ENCODE measurements at places on chromosomes 3 and 15.

GRCh38 chr3:175606650-175607318, 747.6 kb downstream of the NAALADL2 start:
- no peak for DNase-seq

- no peak for DNase-seq
Measured at GRCh38 chr3:54357301-54357700, 234.9 kb downstream of the CACNA2D3 start.

- no peak for DNase-seq
Measured at GRCh38 chr3:124817079-124817478, 70.1 kb downstream of the ITGB5 start.

- no peak for DNase-seq
Measured at GRCh38 chr3:80677796-80678195, 910.0 kb upstream of the ROBO1 start.

GRCh38 chr3:133364704-133365103, 35.2 kb upstream of the BFSP2 start:
- no peak for DNase-seq

DNA sequence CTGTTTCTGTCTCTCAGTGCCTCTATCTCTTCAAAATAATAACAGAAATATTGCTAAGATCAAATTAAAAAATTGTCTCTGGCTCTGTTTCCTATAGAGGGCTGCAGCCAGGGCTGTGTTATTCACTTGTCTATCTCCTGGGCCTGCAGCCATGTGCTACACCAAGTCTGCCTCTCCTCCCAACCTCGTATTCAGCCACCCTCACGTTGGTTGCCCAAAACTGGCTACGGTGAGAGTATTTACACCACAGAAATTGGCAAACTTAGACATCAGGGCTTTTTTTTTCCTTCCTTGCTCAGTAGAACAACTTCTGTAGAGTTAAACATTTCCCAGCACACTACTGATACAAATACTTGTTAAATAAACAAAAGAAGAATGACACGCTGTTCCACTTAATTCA, 320.9 kb upstream of the ICE2 start:
- DNase-seq, result no peak

- DNase-seq, result no peak
Measured at GRCh38 chr15:37034835-37035748, 65.3 kb downstream of the MEIS2 start.

- no peak for DNase-seq
Measured at GRCh38 chr15:48086576-48086975, 34.2 kb upstream of the SLC24A5 start.

DNA sequence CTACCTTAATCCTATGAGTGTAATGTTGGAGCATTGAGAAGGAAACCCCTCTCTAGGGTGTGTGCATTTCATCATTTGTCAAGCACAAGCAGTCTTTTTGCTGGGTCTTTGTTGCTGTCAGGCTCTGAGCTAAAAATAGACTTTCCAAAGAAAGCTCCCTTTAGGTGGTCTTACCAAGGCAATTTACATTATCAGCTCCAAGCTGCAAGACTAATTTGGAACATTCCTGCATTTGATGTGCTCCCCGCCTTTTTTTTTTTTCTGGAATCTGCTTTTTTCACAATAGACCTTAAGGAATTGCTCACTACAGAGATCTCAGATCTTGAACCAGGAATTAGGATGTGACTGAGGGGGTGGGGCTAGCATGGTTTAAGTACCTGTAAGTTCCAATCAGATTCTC, 60.6 kb upstream of the STAC start:
- DNase-seq, result no peak

DNA sequence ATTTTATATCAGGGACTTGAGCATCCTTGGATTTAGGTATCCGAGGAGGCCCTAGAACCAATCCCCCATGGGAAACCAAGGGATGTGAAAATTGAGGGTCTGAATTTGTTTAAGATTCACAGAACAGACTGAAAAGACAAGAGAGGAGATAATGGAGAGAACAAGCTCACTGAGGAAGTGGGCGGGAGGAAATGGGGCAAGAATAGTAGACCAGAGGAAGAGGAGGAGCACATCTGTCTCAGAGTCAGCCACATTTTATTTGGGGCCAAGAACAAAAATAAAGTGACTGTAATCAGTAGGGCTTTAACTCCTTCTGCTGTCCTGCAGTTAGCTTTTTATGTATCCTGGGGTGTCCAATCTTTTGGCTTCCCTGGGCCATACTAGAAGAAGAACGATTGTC, 63.8 kb downstream of the BLM start:
- DNase-seq, result peak; percentile 12

DNA sequence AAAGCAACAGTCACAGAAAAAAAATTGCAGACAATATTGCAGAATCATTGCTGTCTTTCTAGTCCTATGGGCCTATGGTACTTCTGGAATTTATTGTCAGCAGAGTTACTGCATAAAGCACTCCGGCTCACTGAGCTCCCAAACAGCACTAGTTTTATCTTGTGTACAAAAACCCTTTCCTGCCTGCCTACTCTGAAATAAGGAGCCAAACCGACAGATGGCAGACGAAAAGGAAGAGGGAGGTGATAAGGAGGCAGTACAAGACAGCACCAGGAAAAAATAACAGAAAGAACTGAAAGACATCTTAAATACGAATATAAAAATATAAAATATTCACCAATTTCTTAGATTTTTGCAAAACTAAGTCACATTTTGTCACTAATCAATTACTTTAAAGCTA, 15.6 kb downstream of the HERC1 start:
- no peak for DNase-seq

DNA sequence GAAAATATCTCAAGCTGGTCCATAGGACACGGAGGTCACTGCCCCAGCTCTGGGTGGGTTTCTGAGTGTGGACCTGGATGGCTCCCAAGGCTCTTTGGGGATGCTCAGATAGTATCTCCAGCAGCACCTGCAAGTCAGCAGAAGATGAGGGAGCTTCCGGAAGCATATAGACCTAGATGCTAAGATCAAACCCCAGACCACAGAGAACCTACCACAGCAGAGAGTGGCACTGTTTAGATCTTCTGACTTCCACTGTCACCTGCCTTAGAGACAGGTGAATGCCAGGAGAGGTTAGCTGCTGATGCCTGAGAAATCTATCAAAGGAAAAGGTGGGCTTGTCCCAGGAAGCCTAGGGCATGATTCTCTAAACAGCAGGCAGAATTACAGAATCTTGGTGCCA, 105.7 kb upstream of the TRPM1 start:
- DNase-seq, result peak; percentile 67

GRCh38 chr3:188326968-188327367, 173.0 kb downstream of the LPP start:
- no peak for DNase-seq

GRCh38 chr3:127478922-127479321, 111.6 kb downstream of the TPRA1 start:
- DNase-seq, result no peak

- DNase-seq, result no peak
Measured at GRCh38 chr3:190673148-190673547, 159.3 kb downstream of the IL1RAP start.

- DNase-seq, result no peak
Measured at GRCh38 chr3:17995769-17996168, 253.3 kb upstream of the TBC1D5 start.

GRCh38 chr3:182116386-182116785, 404.7 kb downstream of the SOX2 start:
- no peak for DNase-seq

DNA sequence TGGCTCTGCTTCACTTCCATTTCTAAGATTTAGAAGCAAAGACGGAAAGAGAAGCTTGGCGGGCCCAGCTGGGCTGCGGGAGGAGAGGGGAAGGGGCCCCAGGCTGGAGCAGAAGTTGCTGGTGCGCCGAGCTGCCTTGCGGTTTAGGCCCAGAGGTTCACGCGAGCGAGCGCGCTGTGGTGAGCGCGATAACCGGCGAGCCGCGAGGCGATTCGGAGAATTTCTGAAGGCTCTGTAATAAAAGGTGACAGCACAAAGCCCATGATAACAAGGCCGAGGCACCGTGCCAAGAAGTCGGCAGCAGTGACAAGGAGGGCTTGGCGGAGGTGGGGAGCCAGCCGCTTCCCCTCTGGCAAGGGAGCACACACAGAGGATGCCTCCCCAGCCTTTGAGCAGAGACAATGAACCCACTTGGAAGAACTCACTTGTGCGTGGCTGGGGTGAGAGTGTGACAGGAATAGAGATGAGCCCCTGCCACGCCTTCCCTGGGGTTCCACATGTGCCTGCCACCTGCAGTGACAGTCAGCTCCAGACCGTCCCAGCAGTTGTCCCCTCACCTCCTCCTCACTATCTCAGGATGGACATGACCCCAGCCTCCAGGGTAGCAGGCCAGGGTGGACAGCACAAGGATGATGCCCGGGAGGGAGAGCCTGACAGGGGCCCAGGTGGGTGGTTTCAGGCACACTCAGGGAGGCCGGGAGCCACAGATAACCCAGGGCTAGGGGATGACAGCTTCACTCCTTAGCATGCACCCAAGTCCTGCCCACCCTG, 315.2 kb downstream of the UACA start:
- peak; percentile 31 for DNase-seq

- peak; percentile 62 for DNase-seq
Measured at GRCh38 chr3:108602249-108602934, 12.9 kb downstream of the DZIP3 start.

DNA sequence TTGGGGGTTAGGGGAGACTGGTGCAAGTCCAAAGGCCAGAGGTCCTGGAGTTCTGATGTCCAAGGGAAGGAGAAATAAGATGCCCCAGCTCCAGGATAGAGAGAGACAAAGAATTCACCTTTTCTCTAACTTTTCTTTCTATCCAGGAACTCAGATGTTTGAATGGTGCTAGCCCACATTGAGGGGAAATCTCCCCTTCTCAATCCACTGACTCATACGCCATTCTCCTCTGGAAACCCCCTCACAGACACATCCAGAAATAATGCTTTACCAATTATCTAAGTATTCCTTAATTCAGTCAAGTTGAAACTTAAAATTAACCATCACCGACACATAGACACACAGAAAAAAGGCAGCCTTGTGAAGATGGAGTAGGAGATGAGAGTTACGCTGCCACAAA, 1085.2 kb downstream of the NSUN3 start:
- DNase-seq, result no peak

DNA sequence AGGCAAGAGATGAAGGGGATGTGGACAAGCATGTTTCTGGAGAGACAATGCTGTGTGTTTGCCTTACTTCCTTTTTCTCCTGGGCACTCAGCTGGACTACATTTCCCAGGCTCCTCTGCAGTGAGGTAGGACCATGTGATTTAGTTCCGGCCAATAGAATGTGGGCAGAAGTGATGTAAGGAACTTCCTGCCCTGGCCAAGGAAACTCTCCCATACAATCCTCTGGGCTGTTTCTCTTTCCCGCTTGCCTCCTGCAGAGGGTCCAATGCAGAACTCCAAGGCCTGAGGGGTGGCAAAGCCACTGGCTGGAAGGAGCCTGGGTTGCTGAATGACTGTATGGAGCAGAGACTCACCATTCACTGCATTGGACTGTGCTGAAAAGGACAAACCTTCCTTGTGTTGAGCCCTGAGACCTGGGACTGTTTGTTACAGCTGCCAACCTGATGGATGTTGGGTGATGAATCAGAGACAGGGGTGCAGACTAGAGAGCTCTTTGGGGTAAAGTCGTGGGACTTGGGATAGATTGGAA, 82.7 kb upstream of the SLC6A6 start:
- no peak for DNase-seq

DNA sequence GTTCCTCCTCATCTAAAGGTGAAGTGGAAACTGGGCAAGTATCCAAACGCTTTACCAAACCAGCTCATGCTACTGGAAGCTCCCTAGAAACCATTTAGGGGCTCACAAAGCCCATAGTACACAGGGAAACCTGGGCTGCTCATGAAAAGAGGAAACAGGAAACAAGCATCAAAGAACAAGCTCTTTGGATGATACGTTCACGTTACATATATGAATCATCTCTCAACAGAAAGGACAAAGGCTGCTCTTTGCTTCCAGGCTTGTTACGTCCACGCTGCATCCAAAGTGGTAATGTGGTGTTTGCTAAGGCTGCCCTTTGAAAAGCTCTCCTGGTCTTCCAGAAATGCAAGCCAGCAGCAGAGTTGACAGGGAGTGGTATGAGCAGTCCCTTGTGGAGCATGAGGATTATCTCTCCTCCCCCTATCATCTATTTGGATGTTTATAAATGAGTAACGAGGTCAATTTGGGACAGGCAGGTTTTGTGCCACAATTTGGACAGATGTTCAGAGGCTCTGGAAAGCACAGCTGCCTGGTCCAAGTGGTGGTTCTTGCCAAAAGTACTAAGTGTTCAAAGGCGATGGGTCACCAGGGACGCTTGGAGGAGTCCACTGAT, 98.0 kb upstream of the RORA start:
- DNase-seq, result no peak

DNA sequence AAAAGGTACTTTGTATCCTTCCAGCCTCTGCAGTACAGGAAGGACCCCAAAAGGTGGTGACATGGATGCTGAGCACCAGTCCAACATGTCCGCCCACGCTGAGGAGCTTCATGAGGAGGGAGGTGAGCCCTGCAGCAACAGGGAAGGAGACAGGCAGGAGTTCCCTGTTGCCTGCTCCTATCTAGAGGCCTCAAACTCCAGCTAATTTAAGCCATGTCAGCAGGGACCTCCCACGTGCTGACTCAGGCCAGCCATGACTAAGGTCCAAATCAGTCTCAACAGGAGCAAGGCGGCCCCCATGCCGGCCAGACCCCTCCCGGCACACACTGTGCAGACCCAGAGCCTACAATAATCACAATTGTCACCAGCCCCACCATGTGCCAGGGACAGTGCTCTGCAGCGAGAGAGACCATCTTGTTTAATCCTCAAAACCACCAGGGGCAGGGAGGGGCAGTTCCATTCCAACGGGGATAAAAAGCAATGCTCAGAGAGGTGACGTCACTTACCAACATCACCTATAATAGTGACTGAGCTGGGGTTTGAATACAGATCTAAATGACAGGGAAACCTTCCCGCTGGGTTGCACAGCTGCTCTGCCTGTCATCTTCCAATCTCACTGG, 54.5 kb upstream of the GATA2 start:
- no peak for DNase-seq

GRCh38 chr15:46701346-46701745, 1016.0 kb upstream of the SEMA6D start:
- no peak for DNase-seq

DNA sequence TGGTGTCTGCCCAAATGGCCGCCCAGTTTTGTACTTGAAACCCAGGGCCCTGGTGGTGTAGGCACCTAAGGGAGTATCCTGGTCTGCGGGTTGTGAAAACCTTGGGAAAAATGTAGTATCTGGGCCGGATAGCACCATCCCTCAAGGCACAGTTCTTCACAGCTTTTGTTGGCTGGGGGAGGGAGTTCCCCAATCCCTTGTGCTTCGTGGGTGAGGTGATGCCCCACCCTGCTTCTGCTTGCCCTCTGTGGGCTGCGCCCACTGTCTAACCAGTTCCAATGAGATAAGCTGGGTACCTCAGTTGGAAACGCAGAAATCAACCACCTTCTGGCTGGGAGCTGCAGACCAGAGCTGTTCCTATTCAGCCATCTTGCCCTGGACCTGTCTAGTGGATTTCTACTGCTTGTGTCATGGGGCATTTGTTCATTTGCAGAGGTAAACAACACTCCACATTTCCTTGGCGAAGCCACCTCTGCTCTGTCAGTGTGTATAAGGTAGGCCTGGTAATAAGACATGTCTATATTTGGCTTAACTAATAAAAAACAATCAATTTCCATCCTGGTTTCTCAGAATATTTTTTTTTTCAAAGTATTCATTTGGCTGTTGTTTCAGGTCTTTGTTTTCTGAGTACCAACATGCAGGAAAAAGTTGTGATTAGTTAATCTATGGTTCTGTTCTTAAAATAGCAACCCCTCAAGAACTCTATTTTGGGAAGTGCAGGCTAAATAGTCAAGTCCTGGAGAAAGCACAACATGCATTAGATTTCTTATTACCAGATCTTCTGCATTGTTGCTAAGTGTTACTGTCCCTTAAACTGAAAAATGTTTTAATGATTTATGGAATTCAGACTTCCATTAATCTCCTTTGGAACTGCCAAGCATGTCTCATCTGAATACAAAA, 304.3 kb downstream of the ZIC1 start:
- DNase-seq, result no peak

GRCh38 chr3:188949996-188950395, 221.8 kb upstream of the TPRG1 start:
- DNase-seq, result no peak
